ENCODE measurements at places on chromosomes 2 and 18.

DNA sequence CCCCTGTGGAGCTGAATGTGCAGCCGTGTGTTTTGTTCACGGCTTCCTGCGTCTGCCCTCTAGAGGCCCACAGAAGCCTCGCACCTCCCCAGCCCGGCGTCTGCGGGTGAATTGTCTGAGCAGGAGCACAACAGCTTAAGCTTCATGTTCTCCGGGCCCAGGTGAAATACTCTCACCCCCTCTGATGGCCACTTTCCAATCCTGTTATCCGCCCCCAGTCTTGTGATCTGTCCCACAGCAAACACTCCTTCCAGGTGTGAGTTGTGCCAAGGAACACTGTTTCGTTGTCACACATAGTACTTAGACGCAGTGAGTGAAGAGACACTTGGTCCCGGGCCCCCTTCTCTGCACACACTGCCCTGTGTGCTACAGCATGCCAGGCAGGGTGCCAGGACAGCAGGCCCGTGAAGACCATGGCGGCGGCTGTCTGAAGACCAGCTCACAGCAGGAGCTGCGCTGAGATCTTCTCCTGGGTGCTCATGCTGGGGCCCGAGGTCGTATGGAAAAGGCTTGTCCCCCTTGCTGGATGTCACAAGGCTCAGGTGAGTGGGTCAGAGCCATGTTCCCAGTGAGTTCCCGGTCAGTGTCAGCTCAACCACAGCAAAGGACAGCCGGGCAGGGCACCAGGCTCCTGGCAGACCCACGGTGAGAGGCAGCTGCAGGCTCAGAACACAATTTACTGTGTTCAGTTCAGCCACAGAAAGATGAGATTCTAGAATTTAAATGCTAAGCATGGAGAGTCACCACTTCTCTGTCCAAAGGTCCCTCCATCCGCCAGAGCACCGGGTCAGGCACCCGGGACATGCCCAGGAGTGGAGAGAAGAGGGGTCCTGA, 6.8 kb upstream of the PXDN start:
- DNase-seq: peak; percentile 80

- DNase-seq: peak; percentile 48
Observed at GRCh38 chr2:232142049-232142448, 180.5 kb downstream of the DIS3L2 start.

DNA sequence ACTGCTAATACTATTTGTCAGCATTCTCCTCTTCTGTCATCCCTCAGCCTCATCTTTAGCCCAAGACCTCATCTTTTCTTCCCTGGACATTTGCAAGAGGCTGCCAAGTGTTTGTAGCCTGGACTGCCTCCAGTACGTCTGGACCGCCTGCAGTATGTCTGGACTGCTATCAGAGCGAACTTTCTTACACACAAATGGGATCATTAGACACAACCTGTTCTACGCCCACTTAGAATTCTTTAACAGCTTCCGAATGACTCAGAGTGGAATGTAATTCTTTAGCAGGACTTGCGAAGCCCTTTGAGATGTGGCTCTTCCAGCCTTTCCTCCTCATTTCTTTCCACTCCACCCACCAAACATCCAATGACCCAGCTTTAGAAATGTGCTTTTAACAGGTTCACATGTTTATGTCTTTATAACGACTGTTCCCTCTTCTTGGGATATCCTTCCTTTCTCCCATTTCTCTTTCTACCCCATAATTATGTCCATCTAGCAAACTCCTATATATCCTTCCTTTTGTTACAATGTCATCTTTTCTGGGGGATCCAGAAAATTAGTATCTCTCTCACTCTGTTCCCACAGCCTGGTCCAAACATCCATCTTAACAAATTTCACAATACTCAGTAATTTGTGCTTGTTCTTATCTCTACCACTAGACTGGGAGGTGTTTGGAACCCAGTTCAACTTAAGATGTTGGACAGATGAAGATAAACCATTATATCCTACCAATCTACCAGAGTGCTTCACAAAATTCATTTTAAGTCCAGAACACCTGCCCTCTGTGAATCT, 171.3 kb upstream of the PGAP1 start:
- no peak for DNase-seq

DNA sequence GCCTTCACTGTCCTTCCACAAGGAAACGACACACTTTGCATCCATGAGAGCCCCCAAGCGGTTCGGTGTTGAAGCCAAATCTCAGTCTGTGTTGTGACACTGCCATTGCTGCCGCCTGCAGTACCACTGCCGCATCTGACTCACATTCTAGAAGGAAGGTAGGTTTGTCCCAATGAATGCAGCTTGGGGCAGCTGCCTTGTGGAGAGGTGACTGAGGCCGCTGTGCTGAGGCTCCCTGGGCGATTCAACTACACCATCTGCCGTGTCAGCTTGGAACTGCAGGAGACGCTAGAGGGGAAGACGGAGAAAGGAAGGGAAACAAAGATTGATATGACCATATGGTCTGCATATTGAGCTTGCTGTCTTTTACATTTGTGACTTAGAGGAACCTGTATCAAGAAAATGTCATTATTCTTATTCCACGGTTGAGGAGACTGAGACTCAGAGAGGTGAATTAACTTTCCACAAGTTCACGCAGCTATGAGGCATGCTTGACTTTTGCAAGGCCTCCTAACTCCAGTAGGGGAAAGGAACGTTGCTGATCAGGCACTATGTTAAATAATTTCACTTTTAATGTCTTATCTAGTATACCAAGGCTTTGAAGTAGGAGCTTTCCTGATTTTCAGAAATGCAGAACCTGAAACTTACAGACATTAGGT, 43.5 kb upstream of the LMAN1 start:
- DNase-seq: peak; percentile 81

GRCh38 chr2:235666213-235666781, 172.5 kb downstream of the AGAP1 start:
- DNase-seq: peak; percentile 96

- DNase-seq: no peak
Observed at GRCh38 chr18:76232779-76233178, 262.3 kb downstream of the ZNF516 start.

DNA sequence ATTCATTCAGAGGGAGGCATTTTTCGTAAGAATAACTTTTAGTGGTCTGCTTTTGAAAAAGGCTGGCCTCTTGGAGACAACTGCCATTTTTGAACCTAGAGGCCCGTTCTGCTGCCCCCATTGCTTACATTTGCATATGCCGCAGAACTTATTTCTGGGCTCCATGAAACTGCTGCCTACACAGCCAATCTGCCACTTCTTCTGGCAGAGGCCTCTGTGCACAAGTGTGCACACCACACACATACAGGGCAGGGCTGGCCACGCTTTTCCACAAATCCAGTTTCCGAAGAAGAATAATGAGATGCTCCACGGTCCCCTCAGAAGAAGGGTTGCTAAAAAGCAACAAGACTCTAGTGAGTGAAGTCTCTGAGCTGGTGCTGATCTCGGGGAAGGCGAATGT, 56.2 kb downstream of the TMEM200C start:
- DNase-seq: no peak

DNA sequence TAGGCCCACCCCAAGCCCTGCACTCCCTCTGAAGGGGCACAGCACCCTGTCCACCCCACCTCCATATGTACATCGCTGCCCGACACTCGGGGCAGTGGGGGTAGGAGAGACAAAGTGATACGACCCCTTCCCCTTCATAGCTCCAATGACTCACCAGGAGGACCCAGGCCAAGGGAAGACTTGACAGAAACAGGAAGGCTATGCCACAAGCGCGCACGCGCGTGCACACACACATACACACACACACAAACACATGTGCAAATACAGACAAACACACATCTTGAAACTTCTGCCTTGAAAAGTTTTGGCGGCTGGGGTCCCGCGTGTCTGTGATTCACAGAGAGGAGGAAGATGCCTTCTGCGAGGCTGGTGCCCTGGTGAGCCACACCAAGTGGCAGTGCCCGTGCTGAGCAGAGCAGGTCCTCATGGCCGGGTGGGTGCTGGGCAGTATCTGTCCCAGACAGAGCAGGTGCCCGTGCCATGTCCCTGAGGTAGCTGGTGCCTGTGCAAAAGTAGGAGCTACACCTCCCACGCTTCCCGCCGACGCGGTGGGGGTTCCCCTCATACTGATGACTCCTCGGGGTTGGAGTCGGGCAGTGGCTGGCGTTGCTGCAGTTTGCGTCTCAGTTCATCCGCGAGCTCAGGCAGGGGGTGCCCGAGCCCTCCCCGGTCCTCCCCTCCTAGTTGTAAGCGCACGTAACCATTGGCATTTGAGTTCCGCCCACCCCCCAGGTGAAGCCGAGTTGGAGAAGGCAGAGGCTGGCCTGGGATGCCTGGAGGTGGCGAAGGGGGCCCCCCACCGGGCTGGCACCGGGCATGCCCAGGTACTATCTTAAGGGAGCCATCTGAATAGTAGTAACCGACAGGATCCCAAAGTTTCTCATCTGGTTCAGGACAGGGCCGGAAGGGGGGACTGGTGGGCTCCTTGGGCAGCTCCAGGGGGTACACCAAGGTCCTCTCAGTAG, 2.5 kb upstream of the ANKRD39 start:
- no peak for DNase-seq

GRCh38 chr18:60372596-60372995, at the start of gene MC4R:
Gene MC4R (minus strand): TSS chr18:60372775. CDS start chr18:60372349, 426 bp downstream.
- peak; percentile 95 for DNase-seq

- no peak for DNase-seq
Observed at GRCh38 chr2:182915369-182916326, 49.2 kb upstream of the FRZB start.

DNA sequence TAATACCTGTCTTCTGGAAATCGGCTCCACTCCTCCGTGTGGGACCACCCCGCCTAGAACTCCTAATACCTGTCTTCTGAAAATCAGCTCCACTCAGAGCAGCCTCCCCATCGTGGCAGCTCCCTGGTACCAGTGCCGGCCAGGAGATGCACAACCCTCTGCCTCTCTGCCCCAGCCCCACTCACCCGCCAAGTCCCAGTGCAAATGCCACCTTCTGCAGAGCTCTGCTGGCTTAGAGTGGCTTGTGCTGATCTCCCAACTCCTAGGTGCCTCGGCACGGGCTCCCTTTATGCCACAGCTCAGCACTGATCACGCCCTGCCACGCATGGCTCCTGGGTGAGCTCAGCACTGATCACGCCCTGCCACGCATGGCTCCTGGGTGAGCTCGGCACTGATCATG, 258.5 kb downstream of the HDAC4 start:
- DNase-seq: no peak

GRCh38 chr2:128513961-128514283, 195.3 kb upstream of the HS6ST1 start:
- DNase-seq: no peak

GRCh38 chr2:190877436-190877835, 3.2 kb upstream of the GLS start:
- DNase-seq: no peak

DNA sequence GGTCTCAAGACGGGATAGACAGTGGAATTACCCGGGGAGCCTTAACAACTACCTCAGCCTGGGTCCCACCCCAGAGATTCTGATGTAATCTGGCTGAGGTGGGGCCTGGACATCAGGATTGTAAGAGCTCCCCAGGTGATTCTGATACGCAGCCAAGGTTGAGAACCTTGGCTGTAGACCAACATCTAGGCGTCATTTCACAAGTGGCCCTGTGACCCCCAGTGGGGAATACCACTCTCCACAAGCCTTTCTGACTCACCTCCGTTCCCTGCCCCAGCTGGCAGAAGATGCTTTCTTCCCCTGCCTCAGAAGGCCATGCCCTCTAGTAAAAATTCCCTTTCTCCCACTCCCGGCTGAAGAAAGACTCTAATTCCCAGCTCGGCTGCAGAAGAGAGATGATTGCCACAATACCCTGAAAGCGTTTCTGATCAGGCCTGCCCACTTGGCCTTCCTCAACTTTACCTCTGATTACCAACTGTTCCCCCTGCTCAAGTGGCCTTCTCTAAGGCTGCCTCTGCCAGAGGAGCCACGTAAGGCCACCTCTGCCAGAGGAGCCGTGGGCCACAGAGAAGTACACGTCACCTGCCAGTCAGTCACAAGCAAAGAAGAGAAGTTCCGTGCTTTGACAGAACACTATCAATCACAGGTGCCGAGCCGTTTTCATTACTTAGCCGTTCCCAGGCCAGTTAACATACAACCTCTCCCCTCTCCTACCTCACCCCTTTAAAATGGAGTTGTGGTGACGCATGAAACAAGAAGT, 116.8 kb upstream of the PKDCC start:
- DNase-seq: no peak

- no peak for DNase-seq
Observed at GRCh38 chr18:60090170-60090569, 190.4 kb downstream of the PMAIP1 start.

DNA sequence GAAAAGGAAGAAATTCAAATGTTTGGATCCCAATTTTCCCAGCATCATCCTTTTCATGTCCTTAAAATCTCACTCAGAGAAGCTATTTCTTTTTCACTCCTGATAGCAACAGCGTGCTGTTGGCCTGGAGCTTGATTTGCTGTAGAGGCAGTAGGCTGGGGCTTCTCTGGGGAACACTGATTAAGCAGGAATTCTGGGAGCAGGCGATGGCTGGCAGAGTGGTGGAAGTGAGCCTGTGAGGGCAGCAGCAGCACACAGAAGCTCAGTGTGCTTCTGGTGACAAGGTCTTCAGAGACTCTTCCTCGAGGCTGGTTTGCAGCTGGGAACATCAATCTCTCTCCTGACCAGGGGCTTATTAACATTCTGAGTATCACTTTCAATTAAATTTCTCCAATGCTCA, 284.6 kb downstream of the DPP10 start:
- DNase-seq: peak; percentile 22

GRCh38 chr2:165440367-165440766, 29.1 kb upstream of the CSRNP3 start:
- DNase-seq: peak; percentile 96

GRCh38 chr2:114063346-114063745, 173.5 kb downstream of the ACTR3 start:
- no peak for DNase-seq

- no peak for DNase-seq
Observed at GRCh38 chr18:24786027-24786426, 325.6 kb downstream of the HRH4 start.

DNA sequence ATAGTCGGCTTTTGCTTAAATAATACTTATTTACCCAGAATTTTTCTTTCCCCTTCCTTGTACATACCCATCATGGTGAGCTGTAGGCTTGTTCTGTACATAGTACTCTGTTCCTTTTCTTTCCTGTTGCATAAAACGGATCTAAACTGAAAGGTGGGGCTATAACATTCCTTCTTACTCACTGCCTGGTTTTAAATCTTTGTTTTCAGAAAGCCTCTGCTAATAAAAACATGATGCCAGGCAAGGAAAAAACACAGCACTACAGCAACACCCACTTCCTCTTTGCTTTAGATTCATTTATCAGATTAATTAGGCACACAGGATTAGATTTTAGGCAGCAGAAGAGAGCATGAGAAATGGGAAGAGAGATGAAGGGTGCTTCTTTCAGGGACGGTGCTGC, 19.6 kb upstream of the STON1 start:
- DNase-seq: no peak

DNA sequence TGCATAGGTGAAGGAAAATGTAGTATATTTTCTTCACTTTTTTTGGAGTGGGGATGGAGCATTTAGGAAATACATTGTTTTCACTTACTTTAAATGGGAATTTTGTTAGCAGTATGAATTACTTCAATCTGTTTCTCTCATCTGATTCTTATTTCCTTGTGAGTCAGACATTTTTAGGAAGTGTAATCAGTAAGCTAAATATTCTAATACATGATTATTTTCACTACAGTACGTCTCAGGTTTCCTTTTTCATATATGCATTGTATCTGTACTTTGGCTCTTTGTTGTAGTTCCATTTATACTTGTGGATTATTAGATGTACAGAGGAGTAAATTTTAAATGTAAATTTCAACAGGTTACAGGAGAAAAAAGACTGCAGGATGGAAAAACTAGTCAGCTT, 27.9 kb downstream of the GPD2 start:
- DNase-seq: no peak
